CD4-positive, alpha-beta T cell (primary cell): ENCODE measurements at places on chromosomes 7 and 10. TPM values are rescaled to one million over a fixed set of nuclear protein-coding genes. Genes with fewer than 3 reads are reported as not detected.

GRCh38 chr7:93148727-93149126 lies 542 bp upstream of the SAMD9L start:
- H3K27me3 ChIP-seq, result no peaks in the 10 kb centered on the region
- peaks cover 15% of the 10 kb centered on the region for H3K4me1 ChIP-seq
- DNase-seq, result no peak
- H3K27ac ChIP-seq, result peak overlapping the region; percentile 56
- H3K4me3 ChIP-seq, result peak overlapping the region; percentile 68
- peaks cover 23% of the 10 kb centered on the region for H3K36me3 ChIP-seq

DNA sequence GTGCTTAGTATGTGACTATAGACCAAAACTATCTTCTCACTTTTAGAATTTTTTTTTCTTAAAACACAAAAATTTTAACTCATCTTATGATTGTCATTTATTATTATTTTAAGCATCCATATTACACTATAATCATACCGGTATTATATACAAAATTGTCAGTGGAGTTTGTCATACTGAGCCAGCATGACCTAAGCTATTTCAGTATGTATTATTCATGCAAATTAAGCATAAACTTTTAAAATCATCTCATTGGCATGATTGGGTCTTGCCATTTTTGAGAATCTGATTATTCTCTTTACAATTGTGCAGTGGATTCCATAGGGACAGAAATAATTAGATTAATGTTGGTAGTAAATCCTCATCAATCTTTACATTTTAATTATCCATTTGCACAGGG lies 46.2 kb upstream of the STMP1 start:
- H3K36me3 ChIP-seq, result peaks cover 49% of the 10 kb centered on the region
- H3K27ac ChIP-seq, result no peak overlapping the region
- no peak overlapping the region for H3K4me3 ChIP-seq
- H3K27me3 ChIP-seq, result no peaks in the 10 kb centered on the region

DNA sequence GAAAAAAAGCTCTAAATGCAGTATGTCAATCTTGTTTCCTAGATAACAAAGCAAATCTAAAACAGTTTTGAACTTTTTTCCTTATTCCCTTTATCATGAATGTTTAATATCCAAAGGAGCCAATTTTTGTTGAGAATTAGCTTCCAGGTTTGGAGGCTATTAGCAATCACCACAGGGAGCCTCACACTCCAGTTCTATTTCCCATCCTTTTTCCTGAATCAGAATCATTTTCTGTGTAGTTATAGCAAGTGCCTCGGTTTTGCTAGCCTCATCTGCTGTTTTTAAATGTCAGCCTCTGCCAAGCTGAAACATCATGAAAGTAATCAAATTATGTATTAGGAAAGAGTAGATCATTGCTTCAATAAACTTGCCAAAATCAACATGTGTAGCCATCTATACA lies 357.5 kb upstream of the LRGUK start:
- no peak overlapping the region for H3K27ac ChIP-seq
- no peaks in the 10 kb centered on the region for H3K27me3 ChIP-seq
- H3K36me3 ChIP-seq, result no peaks in the 10 kb centered on the region
- H3K4me3 ChIP-seq, result no peak overlapping the region

The ENKUR gene
- not detected for total RNA-seq

DNA sequence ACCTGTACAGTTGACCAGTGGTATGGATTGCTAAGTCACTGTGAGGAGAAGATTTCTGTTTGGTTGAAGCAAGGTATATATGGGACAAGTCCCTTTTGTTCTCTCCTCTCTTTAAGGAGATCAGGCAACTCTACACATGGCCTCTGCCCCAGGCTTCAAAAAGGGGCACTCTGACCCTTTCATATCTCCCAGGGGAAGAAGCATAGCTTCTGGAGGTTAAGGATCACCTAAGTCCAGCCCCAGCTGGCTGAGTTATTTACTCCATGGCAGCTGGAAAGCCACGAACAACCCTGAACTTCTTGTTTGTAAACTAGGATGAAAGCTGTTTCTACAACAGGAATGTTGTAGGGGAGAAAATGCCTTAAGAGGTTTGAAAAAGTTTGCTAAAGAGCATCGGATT lies 129.2 kb upstream of the FEZF1 start:
- H3K27ac ChIP-seq, result no peak overlapping the region
- H3K27me3 ChIP-seq, result no peaks in the 10 kb centered on the region
- H3K4me1 ChIP-seq, result no peaks in the 10 kb centered on the region
- no peaks in the 10 kb centered on the region for H3K36me3 ChIP-seq
- DNase-seq, result no peak

DNA sequence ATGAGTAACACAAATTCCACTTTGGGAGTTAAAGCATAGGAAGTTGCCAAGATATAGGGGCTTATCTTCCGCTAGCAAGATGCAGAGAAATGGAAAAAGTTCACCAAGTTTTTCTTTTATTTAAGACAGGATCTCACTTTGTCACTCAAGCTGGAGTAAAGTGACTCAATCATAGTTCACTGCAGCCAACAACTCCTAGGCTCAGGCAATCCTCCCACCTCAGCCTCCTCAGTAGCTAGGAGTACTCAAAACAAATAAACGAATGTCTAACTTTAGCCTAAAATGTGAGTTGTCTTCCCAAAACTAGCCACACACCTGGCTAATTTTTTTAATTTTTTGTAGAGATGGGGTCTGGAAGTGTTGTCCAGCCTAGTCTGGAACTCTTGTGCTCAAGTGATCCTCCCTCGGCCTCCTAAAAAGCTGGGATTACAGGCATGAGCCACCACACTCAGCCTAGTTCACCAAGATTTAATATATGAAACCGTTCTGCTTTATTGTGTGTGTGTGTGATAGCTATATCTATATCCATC lies 9.9 kb downstream of the VIM start:
- no peak for DNase-seq
- H3K4me3 ChIP-seq, result no peak overlapping the region
- peaks cover 34% of the 10 kb centered on the region for H3K4me1 ChIP-seq
- peaks cover 52% of the 10 kb centered on the region for H3K36me3 ChIP-seq
- H3K27me3 ChIP-seq, result no peaks in the 10 kb centered on the region

DNA sequence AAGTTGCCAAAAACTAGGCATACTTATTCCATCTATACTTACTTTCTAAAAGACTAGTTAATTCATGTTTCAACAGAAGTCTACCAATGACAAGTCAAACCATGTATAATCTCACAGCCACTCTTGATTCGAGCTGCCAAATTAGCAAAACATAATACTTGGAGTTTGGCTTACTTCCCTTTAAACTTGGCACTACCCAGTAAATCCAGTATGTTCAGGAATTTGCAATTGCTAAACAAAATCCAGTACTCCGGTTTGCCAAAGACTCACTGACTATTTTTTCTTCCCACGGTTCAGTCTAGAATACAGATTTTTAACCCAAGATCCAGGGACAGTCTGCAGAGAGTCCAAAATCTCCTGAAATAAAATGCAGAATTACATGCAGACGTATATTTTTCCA lies 4.6 kb downstream of the OAT start:
- no peaks in the 10 kb centered on the region for H3K27me3 ChIP-seq
- H3K4me1 ChIP-seq, result peaks cover 8% of the 10 kb centered on the region
- H3K27ac ChIP-seq, result no peak overlapping the region
- peaks cover 9% of the 10 kb centered on the region for H3K36me3 ChIP-seq

GRCh38 chr7:28793381-28794085 lies 164.6 kb downstream of the TRIL start:
- no peak overlapping the region for H3K27ac ChIP-seq
- H3K4me1 ChIP-seq, result no peaks in the 10 kb centered on the region
- no peaks in the 10 kb centered on the region for H3K36me3 ChIP-seq
- H3K4me3 ChIP-seq, result no peak overlapping the region

The CPA2 gene
- total RNA-seq, result not detected

DNA sequence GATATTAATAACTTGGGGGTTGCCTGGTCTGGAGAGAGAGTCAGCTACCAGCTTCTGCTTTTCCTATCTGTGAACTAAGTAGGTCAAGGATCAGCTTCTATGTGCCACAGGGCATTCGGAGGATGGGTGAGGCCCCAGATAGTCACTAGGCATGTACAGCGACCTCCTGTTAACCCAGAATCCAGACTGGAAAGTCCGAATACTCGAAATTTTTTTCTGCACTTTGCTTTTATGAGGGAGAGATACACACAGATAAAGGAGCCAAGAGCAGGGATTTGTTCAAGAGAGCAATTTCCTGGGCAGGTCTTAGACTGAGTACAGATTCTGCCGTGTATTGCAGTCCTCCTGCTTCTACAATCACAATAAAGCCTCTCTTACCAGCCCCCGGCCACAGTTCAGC lies 54.2 kb downstream of the EMX2 start:
- no peaks in the 10 kb centered on the region for H3K36me3 ChIP-seq
- no peak for DNase-seq
- no peak overlapping the region for H3K27ac ChIP-seq
- no peak overlapping the region for H3K4me3 ChIP-seq

DNA sequence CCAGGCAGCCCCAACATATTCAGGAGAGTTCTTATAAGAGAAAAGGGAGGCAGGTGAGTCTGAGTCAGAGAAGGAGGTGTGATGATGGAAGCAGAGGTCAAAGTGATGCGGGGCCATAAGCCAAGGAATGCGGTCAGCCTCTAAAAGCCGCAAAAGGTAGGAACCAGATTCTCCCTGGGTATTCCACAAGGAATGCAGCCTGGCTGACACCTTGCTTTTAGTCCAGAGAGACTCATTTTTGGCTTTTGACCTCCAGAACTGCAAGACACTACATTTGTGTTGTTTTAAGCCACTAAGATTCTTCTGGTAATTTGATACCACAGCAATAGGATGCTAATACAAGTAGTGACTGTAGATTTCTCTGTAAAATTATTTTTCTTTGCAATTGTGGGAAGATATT lies 151.5 kb upstream of the EEPD1 start:
- DNase-seq, result no peak
- no peaks in the 10 kb centered on the region for H3K27me3 ChIP-seq
- no peaks in the 10 kb centered on the region for H3K4me1 ChIP-seq

GRCh38 chr10:97128516-97129154 lies 57.1 kb downstream of the SLIT1 start:
- H3K4me1 ChIP-seq, result no peaks in the 10 kb centered on the region
- no peak overlapping the region for H3K4me3 ChIP-seq
- H3K36me3 ChIP-seq, result no peaks in the 10 kb centered on the region
- no peaks in the 10 kb centered on the region for H3K27me3 ChIP-seq

GRCh38 chr7:134184767-134185166 lies 57.6 kb downstream of the LRGUK start:
- no peak overlapping the region for H3K27ac ChIP-seq
- no peaks in the 10 kb centered on the region for H3K27me3 ChIP-seq
- H3K36me3 ChIP-seq, result no peaks in the 10 kb centered on the region
- H3K4me1 ChIP-seq, result no peaks in the 10 kb centered on the region
- no peak overlapping the region for H3K4me3 ChIP-seq

The ADAM22 gene
- total RNA-seq, result 0.64 TPM

GRCh38 chr10:131201741-131202515 lies 109.6 kb downstream of the TCERG1L start:
- no peaks in the 10 kb centered on the region for H3K4me1 ChIP-seq
- DNase-seq, result no peak
- no peaks in the 10 kb centered on the region for H3K36me3 ChIP-seq
- no peak overlapping the region for H3K27ac ChIP-seq
- H3K27me3 ChIP-seq, result peaks cover 2% of the 10 kb centered on the region

- H3K27me3 ChIP-seq, result peaks cover 37% of the 10 kb centered on the region
- peaks cover 29% of the 10 kb centered on the region for H3K4me1 ChIP-seq
- H3K27ac ChIP-seq, result no peak overlapping the region
- peak; percentile 5 for DNase-seq
These were observed 1.7 kb upstream of the IGFBP3 start for GRCh38 chr7:45922810-45923209.

The FANK1 gene
- total RNA-seq, result 0.25 TPM

DNA sequence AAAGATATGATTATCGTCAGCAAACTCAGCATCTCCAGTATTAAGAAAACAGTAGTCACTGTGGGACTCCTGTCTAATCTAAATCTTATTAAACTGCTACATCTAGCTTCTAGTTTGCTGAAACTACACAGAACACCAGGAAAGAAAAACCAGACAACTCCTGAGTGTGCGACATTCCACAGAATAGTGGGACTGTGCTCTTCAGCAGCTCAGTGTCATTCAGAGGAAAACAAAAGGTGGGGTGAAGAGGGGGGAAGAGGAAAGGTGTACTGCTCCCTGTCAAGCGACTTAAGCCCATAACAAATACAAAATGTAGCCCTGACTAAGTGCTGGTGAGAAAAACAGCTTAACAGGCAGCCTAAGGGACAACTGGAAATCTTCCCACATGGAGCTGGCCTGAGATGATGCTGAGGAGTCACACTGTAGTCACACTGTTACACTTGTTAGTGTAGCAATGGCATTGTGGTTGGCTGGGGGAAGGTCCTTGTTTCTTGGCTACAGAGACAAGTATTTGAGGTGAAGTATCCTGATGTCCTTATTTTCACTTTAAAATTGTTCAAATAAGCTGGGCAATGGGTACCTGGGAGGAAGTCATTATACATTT lies 135.5 kb downstream of the USP6NL start:
- H3K27me3 ChIP-seq, result no peaks in the 10 kb centered on the region
- no peak overlapping the region for H3K27ac ChIP-seq
- peaks cover 3% of the 10 kb centered on the region for H3K4me1 ChIP-seq
- no peak overlapping the region for H3K4me3 ChIP-seq

- peaks cover 38% of the 10 kb centered on the region for H3K4me1 ChIP-seq
- no peaks in the 10 kb centered on the region for H3K27me3 ChIP-seq
- H3K4me3 ChIP-seq, result no peak overlapping the region
- DNase-seq, result no peak
These were observed 33.8 kb downstream of the AMZ1 start for GRCh38 chr7:2721842-2722241.

DNA sequence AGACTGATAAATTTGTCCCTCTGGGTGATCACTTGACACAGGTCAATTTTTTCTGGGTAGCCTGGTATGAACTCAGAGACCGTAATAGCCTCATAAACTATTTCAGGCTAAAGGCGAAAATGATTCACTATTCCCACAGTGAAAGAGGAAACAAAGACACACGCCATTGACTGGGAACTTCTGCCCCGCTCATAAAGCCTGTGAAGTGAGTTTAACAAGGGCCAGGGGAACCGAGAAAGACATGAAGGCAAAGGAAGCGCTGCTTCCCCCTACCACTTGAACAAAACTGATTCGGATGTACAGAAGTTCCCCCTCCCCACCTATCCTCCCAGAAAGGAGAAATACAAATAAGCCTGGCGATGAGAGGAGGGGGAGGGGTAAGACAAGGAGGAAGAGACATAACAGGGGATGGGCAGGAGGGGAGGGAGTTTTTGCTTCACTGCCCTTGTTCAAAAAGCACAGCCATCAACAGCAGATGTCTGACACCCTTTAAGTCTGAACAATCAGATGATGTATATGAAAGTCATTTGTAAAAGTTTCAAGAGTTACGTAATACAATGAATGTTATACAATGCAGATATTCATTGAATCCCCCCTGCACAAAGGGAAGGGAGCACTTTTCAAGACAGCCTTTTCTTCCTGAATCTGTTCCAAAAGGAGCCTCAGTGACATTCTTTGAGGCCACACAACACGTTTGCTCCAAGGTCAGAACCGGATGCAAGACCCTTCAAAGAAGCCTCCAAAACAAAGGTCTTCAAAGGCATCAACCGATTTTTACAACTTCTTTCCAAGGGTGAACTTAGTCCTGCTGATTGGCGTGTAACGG lies 734 bp downstream of the ABCB4 start:
- no peaks in the 10 kb centered on the region for H3K36me3 ChIP-seq
- no peak overlapping the region for H3K27ac ChIP-seq
- H3K4me3 ChIP-seq, result no peak overlapping the region
- no peak for DNase-seq

The KNDC1 gene
- total RNA-seq, result not detected

The NEBL gene
- total RNA-seq, result 0.17 TPM

- H3K27ac ChIP-seq, result no peak overlapping the region
- H3K4me1 ChIP-seq, result peaks cover 30% of the 10 kb centered on the region
- no peak for DNase-seq
These were observed 33.3 kb downstream of the GET4 start for GRCh38 chr7:909358-910329.

- no peak overlapping the region for H3K27ac ChIP-seq
- no peaks in the 10 kb centered on the region for H3K27me3 ChIP-seq
- no peak for DNase-seq
- no peaks in the 10 kb centered on the region for H3K4me1 ChIP-seq
- H3K36me3 ChIP-seq, result no peaks in the 10 kb centered on the region
These were observed 198.3 kb downstream of the NEBL start for GRCh38 chr10:20698837-20699236.
